ENCODE measurements at places on chromosomes 5 and 9. TPM values are rescaled to one million over a fixed set of nuclear protein-coding genes. Genes with fewer than 3 reads are reported as not detected.

DNA sequence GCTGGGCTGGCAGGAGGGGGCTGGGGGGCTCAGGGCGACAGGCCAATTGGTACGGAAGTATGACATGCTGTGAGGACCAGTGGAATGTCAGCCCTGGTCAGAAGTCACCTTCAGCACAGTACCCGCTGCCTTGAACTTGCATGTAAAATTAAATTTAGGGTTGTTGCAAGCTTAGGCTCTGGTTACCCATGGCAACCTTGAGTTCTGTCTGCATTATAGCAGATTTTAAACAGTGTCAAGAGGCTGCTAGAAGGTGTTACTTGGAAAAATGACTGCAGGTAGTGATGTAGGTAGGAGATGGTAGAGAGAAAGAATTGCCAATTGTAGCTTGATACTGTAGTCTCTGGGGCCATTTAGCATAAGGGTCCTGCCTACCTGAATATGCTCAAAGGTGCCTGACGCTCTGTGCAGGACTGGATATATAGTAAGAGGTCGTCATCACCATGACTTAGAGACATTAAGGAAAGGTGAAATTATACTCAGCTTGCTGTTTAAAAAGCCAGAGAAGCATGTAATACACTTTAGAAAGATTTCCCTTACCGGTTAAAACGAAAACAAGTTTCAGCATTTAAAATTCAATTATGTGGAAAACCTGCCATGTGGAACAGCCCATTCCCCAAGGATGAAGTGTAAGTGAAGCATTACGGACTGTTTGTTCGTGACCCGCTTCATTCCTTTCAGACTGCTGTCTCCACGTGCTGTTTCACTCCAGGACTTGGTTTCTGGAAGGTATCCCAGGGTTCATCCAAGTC lies 169.0 kb downstream of the PDZD2 start:
- no peak for DNase-seq
- peaks cover 50% of the 10 kb centered on the region for H3K27me3 ChIP-seq
- no peak overlapping the region for H3K4me3 ChIP-seq
- no peaks in the 10 kb centered on the region for H3K4me1 ChIP-seq

ADAMTSL1 gene
- total RNA-seq: not detected

PCA3 gene
- not detected for total RNA-seq

SPINK7 gene
- total RNA-seq: not detected

SAXO1 gene
- not detected for total RNA-seq

PCSK5 gene
- 38.4 TPM for total RNA-seq

- no peaks in the 10 kb centered on the region for H3K4me1 ChIP-seq
- DNase-seq: peak; percentile 43
- H3K27ac ChIP-seq: no peak overlapping the region
- no peak overlapping the region for H3K4me3 ChIP-seq
These were observed 16.2 kb downstream of the ATPSCKMT start for GRCh38 chr5:10233505-10233904.

DNA sequence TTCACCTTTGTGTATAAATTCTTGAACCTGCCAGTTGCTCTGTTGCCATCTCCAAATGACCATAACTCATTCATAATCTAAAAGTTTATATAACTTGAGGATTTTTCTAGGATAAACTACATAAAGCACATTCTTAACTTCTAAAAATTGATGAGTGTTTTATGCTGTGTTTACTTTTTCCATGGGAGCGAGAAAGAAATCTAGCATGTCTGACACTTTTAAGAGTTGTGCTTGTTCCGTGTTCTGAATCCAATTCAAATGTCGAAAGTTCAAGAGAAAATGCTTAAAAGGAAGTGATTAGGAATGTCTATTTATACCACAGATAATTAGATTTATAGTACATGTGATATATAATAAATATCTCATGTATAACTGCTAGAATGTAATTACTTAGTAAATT lies 154.4 kb downstream of the DEPDC1B start:
- peaks cover 9% of the 10 kb centered on the region for H3K4me1 ChIP-seq
- no peak overlapping the region for H3K27ac ChIP-seq
- no peak overlapping the region for H3K4me3 ChIP-seq
- no peak for DNase-seq
- no peaks in the 10 kb centered on the region for H3K27me3 ChIP-seq

WNK2 gene
- total RNA-seq: 85.7 TPM

GRCh38 chr9:118624608-118625007 lies 744.6 kb downstream of the BRINP1 start:
- H3K27me3 ChIP-seq: no peaks in the 10 kb centered on the region
- DNase-seq: no peak
- no peaks in the 10 kb centered on the region for H3K4me1 ChIP-seq
- no peak overlapping the region for H3K27ac ChIP-seq
- no peaks in the 10 kb centered on the region for H3K36me3 ChIP-seq

- peaks cover 27% of the 10 kb centered on the region for H3K27me3 ChIP-seq
- H3K27ac ChIP-seq: no peak overlapping the region
- H3K36me3 ChIP-seq: peaks cover 5% of the 10 kb centered on the region
- DNase-seq: no peak
- no peak overlapping the region for H3K4me3 ChIP-seq
These were observed 21.0 kb downstream of the C5orf15 start for GRCh38 chr5:133947431-133947841.

DNA sequence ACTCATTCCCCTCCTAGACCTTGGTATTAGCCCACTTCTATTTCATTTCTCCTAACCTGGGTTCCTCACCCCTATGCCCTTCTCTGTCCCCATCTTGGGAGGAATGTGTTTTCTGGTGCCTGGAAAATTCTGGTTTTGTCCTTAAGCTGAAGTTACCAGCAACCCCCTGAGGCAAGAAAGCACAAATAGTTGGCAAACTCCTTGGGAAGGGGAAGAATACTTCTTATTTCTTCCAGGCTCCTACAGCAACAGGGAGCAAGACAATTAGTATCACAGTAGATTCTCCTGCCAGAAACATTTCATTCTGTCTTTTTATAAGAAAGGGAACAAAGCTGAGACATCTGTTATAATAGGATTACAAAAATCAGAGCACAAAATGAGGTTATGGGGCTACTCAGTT lies 142.5 kb downstream of the SNCAIP start:
- H3K27ac ChIP-seq: no peak overlapping the region
- peaks cover 9% of the 10 kb centered on the region for H3K4me1 ChIP-seq
- DNase-seq: no peak
- peaks cover 9% of the 10 kb centered on the region for H3K27me3 ChIP-seq
- no peak overlapping the region for H3K4me3 ChIP-seq
- H3K36me3 ChIP-seq: no peaks in the 10 kb centered on the region

GRCh38 chr5:142785206-142785605 lies 15.0 kb downstream of the ARHGAP26 start:
- H3K4me3 ChIP-seq: no peak overlapping the region
- no peaks in the 10 kb centered on the region for H3K27me3 ChIP-seq
- no peak for DNase-seq
- peaks cover 49% of the 10 kb centered on the region for H3K4me1 ChIP-seq
- H3K36me3 ChIP-seq: no peaks in the 10 kb centered on the region

DNA sequence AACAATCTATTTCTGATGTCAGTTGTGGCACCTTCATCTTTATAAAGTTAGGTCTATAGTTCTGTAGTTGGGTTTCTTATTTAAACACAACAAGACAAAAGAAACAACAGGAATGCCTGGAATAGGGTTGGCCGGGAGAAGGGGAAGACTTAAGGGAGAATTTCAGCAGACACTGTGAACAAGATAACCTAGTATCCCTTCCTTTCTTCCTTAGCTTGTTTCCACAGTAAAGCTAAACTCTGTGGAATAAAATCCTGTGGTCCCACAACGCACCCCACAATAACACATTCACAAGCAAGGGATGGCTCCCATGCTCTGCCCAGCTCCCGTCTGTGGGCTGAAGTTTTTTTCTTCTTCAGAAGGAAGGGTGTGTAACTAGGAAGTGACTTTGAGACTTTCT lies 124.9 kb upstream of the SMARCA2 start:
- H3K27ac ChIP-seq: no peak overlapping the region
- H3K4me1 ChIP-seq: no peaks in the 10 kb centered on the region
- H3K27me3 ChIP-seq: no peaks in the 10 kb centered on the region
- no peak overlapping the region for H3K4me3 ChIP-seq
- no peaks in the 10 kb centered on the region for H3K36me3 ChIP-seq

ADAMTSL2 gene
- not detected for total RNA-seq

IDNK gene
- 3.7 TPM for total RNA-seq

- no peak overlapping the region for H3K27ac ChIP-seq
- no peaks in the 10 kb centered on the region for H3K36me3 ChIP-seq
- no peaks in the 10 kb centered on the region for H3K4me1 ChIP-seq
- no peaks in the 10 kb centered on the region for H3K27me3 ChIP-seq
These were observed 8.5 kb upstream of the C1QTNF3 start for GRCh38 chr5:34051374-34051980.

GRCh38 chr5:135013947-135014570 lies 20.0 kb downstream of the PITX1 start:
- H3K27ac ChIP-seq: no peak overlapping the region
- H3K4me3 ChIP-seq: no peak overlapping the region
- DNase-seq: peak; percentile 28
- no peaks in the 10 kb centered on the region for H3K27me3 ChIP-seq
- H3K4me1 ChIP-seq: peaks cover 6% of the 10 kb centered on the region
- H3K36me3 ChIP-seq: no peaks in the 10 kb centered on the region

CNTLN gene
- 5.7 TPM for total RNA-seq

- H3K27me3 ChIP-seq: no peaks in the 10 kb centered on the region
- no peak overlapping the region for H3K27ac ChIP-seq
- peaks cover 5% of the 10 kb centered on the region for H3K36me3 ChIP-seq
- no peak for DNase-seq
These were observed 59.0 kb downstream of the SCAMP1 start for GRCh38 chr5:78419396-78419795.

- peaks cover 64% of the 10 kb centered on the region for H3K36me3 ChIP-seq
- peak overlapping the region; percentile 77 for H3K27ac ChIP-seq
- H3K27me3 ChIP-seq: no peaks in the 10 kb centered on the region
- H3K4me1 ChIP-seq: peaks cover 16% of the 10 kb centered on the region
- no peak for DNase-seq
These were observed 13.8 kb downstream of the PTGES2 start for GRCh38 chr9:128113526-128114325.

ZCCHC10 gene
- 25.9 TPM for total RNA-seq

DNA sequence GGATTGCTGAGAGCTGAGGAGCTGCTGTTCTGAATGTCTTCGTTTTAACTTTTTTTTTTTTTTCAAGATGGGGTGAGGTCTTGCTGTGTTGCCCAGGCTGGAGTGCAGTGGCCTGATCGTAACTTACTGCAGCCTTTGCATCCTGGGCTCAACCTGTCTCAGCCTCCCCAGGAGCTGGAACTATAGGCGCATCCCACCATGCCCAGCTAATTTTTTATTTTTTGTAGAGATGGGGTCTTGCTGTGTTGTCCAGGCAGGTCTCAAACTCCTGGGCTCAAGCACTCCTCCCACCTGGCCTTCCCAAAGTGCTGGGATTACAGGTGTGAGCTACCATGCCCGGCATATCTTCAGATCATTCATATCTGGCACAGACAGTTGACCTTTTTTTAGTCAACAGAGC lies 46.5 kb downstream of the TRIO start:
- no peak for DNase-seq
- H3K4me3 ChIP-seq: peak overlapping the region; percentile 62
- H3K36me3 ChIP-seq: peaks cover 10% of the 10 kb centered on the region
- H3K27ac ChIP-seq: peak overlapping the region; percentile 82
- H3K27me3 ChIP-seq: no peaks in the 10 kb centered on the region
- peaks cover 82% of the 10 kb centered on the region for H3K4me1 ChIP-seq

GRCh38 chr5:66338828-66339227 lies 194.7 kb downstream of the SREK1 start:
- no peaks in the 10 kb centered on the region for H3K36me3 ChIP-seq
- H3K4me3 ChIP-seq: no peak overlapping the region
- H3K4me1 ChIP-seq: no peaks in the 10 kb centered on the region
- no peak for DNase-seq
- peaks cover 78% of the 10 kb centered on the region for H3K27me3 ChIP-seq

DNA sequence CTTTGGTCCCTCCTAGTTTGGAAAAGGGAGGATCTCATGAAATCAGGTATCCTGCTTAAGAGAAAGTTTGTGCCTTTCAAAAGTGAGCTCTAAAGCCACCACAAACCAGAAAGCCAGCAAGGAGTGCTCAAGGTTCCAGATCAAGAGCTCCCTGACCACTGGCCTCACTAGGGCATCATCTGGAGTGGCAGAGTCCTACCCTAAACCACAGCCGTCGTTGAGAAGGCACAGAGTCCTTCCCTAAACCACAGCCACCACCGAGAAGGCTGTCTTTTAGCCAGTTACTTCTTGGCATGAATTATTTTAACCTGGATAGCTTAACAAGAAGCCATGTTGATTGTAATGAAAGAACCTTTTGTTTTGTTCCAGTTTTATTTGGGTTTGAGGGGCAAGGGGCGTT lies 102.9 kb downstream of the FRMD3 start:
- peaks cover 4% of the 10 kb centered on the region for H3K36me3 ChIP-seq
- H3K4me3 ChIP-seq: no peak overlapping the region
- H3K27ac ChIP-seq: no peak overlapping the region
- DNase-seq: no peak

DNA sequence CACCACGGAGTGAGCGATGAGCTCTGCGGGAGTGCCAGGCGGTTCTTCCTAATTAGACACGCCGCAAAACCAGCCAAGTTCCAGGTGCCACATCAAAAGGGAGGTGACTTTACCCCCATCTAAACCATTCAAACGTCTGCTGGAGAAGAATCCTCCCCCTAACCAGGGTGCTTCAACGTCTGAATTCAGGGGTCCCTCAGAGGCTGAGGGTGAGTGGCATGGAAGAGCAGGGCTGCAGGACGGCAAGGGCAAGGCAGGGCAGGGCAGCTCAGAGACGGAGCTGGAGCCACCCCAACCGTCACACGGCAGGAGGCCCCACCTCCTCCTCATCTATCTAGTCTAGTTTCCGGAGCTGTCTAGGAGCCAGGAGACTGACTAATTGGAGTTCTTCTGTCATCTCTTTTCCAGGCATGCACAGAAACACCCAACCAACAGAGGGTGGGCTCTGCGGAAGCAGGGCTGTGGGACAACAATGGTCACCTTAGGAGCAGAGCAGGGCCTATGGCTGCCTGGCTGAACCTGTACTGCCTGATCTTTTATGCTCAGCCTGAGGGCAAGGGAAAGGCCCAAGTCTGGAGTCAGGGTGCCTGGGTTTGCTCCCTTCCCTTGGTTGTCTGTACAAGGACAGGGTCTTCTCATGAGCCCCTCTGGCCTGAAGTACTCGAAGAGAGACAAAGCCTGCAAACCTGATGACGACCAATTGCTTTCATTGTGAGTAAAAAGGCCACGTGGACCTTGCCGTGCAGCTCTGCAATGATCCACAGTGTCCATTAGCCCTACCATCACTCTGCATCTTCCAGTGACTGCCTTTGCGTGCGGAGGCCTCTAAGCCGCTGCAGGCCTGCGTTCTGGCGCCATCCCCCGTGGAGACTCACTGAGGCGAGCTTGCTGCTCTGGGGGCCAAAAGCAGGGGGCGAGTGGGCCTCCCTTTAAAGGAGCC lies 81.0 kb upstream of the SLC25A51 start:
- no peak for DNase-seq
- H3K4me1 ChIP-seq: no peaks in the 10 kb centered on the region
- H3K4me3 ChIP-seq: no peak overlapping the region

DNA sequence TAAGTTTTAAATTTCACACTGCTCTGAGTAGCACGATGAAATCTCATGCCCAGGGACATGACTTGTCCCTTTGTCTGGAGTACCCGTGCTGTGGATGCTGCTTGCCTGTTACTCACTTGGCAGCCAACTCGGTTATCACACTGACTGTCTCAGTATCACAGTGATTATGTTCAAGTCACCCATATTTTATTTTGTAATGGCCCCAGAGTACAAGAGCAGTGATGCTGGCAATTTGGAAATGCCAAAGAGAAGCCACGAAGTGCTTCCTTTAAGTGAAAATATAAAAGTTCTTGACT lies 22.8 kb upstream of the SCGB3A2 start:
- H3K27me3 ChIP-seq: no peaks in the 10 kb centered on the region
- H3K4me3 ChIP-seq: no peak overlapping the region
- no peak for DNase-seq
- no peak overlapping the region for H3K27ac ChIP-seq
- H3K36me3 ChIP-seq: no peaks in the 10 kb centered on the region

- H3K36me3 ChIP-seq: no peaks in the 10 kb centered on the region
- DNase-seq: no peak
- H3K27me3 ChIP-seq: no peaks in the 10 kb centered on the region
These were observed 222.7 kb downstream of the ICE1 start for GRCh38 chr5:5645198-5645597.
